ENCODE measurements at places on chromosomes 12 and 14.

GRCh38 chr12:55970775-55971174 is 3.1 kb upstream of the RAB5B start:
- no peak for DNase-seq

- no peak for DNase-seq
Measured at GRCh38 chr14:22955702-22956569, 954 bp downstream of the HAUS4 start.

GRCh38 chr12:62834406-62834805 is 100.5 kb downstream of the PPM1H start:
- no peak for DNase-seq

DNA sequence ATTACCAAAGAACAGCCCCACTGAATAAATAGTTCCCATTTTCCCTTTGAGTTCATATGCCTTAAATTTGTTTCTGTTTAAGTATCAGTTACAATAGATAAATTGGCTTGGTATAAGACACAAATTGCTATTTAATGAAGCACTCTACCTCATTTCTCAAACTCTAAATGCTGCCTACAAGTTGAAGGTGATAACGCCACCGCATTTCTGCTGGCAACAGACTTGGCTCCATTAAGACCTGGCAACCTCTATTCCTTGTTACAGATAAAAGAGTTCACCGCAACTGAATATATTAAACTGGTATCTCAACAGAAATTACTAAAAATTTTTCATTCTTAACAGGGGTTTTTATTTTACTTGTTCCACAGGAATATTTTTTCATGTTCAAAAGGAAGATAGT is 35.6 kb downstream of the GXYLT1 start:
- no peak for DNase-seq

GRCh38 chr14:77036484-77037214 is 8.1 kb upstream of the IRF2BPL start:
- no peak for DNase-seq

GRCh38 chr12:51863933-51864832 is 15.7 kb upstream of the FIGNL2 start:
- no peak for DNase-seq

GRCh38 chr12:50425589-50426258 is 25.0 kb downstream of the LARP4 start:
- DNase-seq: no peak

- DNase-seq: no peak
Measured at GRCh38 chr12:8906266-8907180, 7.8 kb upstream of the PHC1 start.

- DNase-seq: no peak
Measured at GRCh38 chr14:91333650-91334039, 84.0 kb downstream of the CCDC88C start.

DNA sequence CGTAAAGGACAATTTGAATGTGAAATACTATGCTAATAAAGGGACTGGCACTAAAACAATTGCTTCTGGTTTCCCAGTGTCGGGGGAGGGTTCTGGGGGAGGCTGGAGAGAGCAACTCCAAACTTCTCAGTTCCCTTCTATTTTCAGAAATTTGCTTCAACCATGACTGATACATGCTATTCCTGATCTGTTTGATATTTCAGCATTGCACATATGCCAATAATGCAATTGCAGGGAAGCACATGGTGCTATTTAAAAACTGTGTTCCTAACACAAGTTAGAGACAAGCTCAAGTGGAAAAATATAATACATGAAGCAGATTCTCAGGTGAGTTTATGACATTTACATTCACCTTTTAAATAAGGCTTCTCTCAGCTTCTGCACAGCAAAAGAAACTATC is 188.9 kb downstream of the RIMBP2 start:
- no peak for DNase-seq

DNA sequence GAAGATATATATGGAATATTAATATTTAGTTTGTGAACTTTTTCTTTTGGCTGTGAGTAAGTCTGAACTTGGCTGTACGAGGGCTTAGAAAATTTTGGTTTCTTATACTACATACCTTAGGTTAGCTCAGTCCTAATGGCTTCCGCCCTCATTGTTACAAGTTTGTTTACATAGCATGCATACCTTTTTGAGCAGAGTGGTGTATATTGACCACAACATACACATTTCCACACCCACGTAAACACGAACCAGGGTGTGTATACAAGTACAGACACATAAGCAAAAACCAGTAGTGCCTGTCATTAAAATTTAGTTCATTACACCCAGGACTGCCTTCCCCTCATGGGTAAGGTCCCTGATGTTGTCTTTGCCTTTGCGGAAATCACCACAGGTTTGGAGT is 230.2 kb upstream of the RGS6 start:
- DNase-seq: no peak

GRCh38 chr14:71212683-71213107 is 305.4 kb downstream of the PCNX1 start:
- no peak for DNase-seq

GRCh38 chr12:100403446-100403845 is 46.6 kb downstream of the SLC17A8 start:
- no peak for DNase-seq

- no peak for DNase-seq
Measured at GRCh38 chr14:69267492-69267891, 7.5 kb downstream of the GALNT16 start.

DNA sequence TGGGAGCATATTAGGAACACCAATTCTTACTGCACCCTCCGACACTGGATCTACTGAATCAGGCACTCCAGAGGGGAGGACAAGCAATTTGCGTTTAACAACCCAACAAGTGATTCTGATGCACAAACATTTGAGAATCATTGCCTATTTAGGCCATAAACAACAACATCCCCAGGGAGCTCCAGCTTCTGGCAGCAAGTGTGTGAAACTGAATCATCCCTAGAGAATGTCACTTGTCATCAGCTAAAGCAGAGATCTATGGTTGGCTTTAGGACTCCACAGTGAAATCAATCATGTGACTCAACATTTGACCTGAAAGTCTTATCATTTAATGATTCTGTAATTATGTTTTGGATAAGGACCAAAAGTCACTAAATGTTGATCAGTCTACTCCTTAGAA is 505.0 kb upstream of the FLRT2 start:
- DNase-seq: no peak

DNA sequence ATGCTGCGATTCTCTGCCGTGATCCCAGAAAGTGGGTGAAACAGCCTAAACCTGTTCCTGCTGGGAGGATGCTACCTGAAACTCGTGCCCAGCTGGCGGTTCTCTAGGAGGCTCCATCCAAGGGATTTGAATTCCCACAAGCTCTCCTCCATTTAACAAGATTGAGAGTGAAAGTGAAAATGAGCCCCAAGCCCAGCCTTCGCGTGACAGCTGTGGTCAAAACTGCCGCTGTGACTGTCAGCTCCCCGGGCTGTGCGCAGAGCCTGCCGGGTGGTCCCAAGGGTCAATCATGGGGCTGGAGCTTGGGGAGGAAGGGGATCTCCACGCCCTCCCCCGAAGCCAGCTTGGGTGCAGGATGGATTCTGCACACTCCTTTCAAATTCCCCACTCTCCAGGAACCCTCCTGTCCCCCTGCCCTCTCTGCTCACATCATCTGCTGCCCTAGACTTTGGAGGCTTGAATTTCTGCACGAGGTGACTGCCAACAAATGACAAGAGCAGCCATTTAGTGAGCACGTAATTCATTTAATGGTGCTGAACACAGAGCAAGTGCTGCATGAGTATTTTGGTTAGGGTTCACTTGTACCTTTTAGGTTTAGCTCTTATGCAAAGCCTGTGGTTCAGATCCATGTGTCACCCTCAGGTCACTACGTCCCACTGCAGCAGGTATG is 5.3 kb downstream of the ASB2 start:
- no peak for DNase-seq

DNA sequence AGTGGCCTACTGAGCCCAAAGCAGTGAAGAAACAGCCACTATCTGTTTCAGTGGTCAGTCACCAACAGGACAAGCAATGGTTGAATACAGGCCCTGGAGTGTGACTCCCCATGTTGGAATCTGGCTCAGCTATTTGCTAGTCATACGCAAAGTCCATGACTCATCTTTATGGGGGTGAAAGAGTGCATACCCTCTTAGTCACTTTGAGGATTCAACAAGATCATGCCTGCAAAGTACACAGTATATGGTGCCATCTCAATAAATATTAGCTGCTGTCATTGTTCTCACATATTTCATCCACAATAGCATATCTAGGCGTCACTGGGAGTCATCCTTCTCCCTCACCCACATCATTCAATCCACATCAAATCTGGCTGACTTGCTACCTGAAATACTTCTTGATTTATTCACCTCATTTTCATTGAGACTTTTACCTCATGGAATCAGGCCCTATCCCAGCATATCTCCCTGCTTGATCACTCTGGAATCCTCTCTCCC is 26.4 kb upstream of the STAB2 start:
- DNase-seq: no peak

DNA sequence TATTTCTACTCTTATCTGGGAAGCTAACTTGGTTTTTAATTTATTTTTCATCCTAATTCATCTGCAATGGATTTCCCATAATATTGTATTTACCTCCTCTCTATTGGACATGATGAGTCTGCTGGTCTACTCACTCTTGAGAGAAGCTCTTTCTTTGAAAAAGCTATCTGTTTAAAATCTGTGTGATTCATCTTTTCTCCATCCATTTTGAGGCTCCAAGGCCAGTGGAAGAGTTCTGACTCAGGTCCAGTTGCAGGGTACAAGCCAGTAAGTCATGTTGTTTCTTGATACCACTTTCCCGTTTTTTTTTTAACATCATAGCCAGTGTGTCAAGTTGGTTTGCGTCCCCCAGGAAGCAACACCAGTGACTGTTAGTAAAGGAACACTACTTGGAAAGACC is 160.3 kb upstream of the BMP4 start:
- DNase-seq: no peak

DNA sequence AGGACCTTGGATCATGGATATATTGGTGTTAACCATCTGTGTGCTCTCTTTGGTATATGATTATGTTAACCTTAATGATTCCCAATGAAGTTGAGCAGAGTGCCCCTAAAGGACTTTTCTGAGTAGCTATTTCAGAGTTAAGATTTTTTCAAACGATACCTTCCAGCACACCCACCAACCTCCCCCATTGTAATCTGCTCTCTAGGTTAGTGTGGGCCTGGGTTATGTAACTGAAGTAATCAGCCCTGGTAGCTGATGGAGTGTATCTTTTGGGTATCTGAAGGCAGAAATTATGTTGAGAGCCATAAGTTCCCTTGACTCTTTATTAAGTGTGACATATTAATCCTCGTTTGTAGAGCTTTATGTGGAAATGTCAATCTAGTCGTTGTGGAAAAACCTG is 47.6 kb upstream of the RNU6-8 start:
- no peak for DNase-seq

- no peak for DNase-seq
Measured at GRCh38 chr14:63398952-63399351, 80.2 kb upstream of the GPHB5 start.

- no peak for DNase-seq
Measured at GRCh38 chr12:6192604-6193380, 7.4 kb upstream of the CD9 start.

DNA sequence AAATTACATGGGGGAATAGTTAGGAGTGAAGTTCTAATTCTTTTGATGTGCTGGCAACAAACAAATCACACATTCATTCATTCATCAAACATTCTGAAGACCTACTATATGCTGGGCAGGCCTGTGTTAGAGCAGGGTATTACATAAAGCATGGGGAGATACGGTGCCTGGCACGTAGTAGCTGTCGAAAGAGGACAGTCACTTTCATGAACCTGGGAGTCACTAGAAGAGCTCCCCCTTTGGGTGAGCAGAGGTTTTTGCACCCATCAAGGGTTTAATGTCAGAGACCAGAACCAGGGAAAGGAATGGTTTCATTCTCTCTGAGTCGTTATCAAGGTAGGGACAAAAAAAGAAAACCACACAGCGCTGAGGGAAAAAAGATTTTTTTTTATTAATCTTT is 10.0 kb downstream of the LHX5 start:
- no peak for DNase-seq

- no peak for DNase-seq
Measured at GRCh38 chr14:67579636-67580035, 20.4 kb downstream of the PIGH start.

GRCh38 chr14:104421401-104421821 is 158.2 kb upstream of the C14orf180 start:
- DNase-seq: no peak

DNA sequence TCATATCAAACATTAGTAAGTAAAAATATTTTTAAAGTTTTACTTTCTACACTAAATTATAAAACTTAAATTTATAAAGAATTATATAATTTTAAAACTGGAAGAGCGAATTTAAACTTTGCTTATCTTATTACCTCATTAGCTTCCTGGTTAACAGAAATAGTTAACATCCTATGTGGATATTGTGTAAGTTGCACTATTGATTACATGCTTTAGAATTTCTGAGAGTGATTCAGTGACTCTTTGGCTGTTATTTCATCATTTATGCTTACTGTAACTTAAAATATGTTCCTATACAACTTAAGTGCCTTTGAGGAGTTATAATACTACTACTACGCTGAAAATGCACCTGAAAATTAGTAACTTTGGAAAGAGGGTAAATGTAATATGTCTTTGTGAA is 101.4 kb downstream of the FOXA1 start:
- DNase-seq: no peak

- no peak for DNase-seq
Measured at GRCh38 chr12:94815958-94816357, 165.6 kb upstream of the TMCC3 start.

DNA sequence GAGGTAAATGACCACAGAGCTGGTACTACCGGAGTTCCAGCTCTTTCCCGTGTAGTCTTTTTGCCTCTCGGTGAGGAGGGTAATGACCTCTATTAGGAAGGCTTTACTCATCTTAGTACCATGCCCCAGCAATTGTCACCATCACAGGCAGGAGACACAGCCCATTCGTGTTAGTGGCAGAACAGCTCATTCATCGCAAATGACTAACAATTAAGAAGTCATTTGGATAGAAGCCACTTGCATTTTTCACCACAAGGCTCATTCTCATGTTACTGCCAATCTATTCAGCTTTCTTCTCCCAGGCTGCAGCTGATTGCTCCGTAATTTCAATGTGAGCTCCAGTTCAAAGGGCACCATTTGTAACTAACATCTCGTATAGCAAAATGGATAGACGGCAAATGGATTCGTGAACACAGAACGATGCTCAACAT is 718.8 kb upstream of the TMEM132C start:
- DNase-seq: no peak

DNA sequence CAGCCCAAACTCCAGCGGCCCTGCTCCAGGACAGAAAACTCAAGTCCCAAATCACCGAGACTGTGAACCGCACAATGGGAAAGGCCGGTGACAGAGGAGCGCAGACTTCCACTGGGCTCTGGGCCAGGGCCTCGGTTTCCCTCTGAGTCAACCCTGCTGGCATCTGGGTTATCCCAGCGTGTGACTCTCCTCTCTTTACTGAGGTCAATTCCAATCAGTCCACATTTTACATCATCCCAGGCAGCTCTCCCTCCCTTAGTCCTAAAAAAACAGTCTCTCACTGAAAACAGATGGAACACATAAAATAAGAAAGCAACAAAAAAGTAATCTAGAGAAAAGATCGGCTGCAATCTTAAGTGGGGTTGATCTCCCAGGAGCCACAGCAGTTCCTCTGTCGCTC is 36.9 kb downstream of the ITPK1 start:
- DNase-seq: no peak

GRCh38 chr14:94412671-94413638 is 24.6 kb upstream of the SERPINA1 start:
- DNase-seq: no peak

GRCh38 chr12:92503029-92503931 is 199.5 kb upstream of the PLEKHG7 start:
- peak; percentile 20 for DNase-seq
